ENCODE measurements at places on chromosomes 5 and 9.

DNA sequence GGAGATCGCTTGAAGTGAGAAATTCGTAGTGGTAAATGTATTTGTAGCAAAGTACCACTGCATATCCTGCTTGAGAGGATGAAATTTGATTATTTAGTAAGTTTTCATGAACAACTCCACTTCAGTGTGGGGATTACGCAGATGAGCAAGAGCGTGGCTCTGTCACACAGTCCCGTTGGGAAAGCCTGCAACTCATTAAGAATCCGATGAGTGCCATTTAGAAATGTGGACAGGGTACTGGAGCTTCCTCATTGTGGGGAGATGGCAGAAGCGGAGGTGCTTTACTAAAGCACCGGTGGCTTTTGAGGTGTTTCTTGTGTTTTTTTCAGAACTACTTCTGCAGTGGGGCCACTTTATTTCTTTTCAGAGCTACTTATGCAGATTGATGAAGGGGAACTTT lies 1.4 kb downstream of the TJP2 start:
- DNase-seq = no peak

GRCh38 chr9:126694206-126695081 lies 80.7 kb downstream of the LMX1B start:
- DNase-seq = no peak

GRCh38 chr9:134707031-134707680 lies 65.6 kb downstream of the COL5A1 start:
- no peak for DNase-seq

DNA sequence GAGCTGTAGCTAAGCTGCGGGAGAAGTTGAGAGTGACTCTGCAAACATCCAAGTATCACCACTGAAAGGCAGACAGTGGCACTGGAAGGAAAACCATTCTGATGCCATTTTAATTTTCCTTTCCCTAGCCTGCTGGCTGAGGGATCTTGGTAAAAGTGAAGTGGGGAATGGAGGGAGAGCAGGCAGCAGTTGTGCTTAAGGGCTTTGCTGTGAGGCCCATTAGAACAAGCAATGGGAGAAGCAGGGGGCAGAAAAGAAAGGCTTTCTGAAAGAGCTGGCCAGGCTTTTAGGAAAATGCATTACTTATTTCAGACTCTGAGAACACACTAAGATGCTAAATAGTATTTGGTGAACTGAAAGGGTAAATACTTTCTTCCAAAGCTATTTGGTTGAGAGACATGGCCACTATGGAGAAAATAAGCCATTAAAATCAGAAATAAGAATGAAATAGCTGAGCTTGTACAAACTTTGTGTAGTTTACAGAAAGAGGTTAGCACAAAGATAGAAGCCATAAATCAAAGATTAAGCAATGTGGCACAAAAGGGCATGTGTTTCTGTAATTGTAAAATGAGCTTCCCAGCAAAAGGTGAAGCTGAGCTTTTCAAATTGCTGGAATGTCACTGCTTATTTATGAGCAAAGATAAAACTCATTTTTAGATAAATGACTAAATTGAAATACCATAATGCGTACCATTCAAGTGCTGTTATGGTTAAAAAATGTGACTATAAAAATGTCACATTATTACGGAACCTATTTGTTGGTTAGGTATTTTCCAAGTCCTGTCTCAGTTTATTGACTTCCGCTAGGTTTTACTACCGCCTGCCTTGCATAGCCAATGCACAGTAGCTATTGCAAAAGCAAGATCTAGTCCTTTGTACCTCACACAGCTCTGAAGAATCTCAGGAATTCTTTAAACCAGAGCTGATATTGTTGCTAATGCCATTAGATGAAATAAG lies 20.8 kb downstream of the SNCAIP start:
- DNase-seq = peak; percentile 14

- DNase-seq = no peak
Measured at GRCh38 chr5:77748160-77748559, 28.0 kb downstream of the TBCA start.

- DNase-seq = no peak
Measured at GRCh38 chr5:132056610-132057497, 3.6 kb upstream of the IL3 start.

- no peak for DNase-seq
Measured at GRCh38 chr5:167869125-167869524, 422.3 kb upstream of the WWC1 start.

GRCh38 chr5:68447136-68447929 lies 231.8 kb downstream of the PIK3R1 start:
- no peak for DNase-seq

- no peak for DNase-seq
Measured at GRCh38 chr5:163497315-163497714, 8.1 kb upstream of the MAT2B start.

DNA sequence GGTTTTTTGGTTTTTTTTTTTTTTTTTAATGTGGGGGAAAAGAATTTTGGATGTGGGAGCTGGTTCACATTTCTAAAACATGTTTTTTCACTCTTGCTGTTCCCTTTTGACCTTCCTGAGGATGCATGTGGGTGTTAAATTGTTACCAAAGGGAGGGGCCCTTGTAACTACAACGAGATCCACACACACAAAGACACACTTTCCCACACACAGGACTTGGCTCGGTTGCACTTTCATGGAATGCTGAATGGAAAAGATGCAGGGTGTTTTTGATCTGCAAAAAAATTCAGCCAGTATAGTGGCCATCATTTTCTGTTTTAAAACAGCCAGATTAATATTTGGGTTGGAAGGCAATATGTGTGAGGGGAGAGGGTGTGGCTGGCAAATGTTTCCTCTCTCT lies 576.9 kb downstream of the EBF1 start:
- no peak for DNase-seq

DNA sequence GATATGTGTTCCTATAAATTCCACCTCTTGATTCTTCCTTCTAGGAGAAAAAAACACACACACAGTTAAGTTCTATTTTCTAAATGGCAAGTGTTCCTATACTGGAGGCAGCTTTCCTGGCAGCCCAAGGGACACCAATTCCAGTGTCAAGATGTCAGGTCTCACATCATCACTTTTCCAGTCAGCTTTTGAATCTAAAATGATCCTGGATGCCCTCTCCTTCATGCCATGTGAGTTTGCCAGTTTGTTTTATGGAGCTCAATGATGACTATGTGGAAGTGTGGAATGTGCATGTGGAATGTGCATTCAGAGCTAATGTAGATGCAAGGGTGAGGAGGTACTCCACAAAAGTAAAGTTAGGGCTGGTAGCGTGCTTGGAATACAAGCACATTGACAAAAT lies 269.3 kb upstream of the NMUR2 start:
- DNase-seq = no peak

- no peak for DNase-seq
Measured at GRCh38 chr5:36147681-36148080, 4.0 kb downstream of the LMBRD2 start.

DNA sequence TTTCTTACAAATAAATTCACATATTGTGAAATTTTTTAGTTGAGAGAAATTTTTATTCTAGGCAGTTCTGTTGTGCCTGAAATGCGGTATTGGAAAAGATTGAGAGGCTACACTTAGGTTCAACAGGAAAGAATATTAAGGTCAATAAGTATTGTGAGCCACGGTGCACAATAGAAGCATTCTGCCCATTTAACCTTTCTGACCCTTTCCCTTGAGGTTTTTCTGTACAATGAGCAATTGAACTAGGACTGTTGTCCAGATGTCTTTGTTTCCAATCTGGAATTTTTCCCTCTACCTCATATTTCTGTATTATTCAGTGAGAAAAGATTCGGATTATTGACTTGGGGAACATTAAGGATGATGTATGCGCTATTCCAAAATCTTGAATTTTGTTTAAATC lies 205.2 kb downstream of the NR3C1 start:
- DNase-seq = no peak

DNA sequence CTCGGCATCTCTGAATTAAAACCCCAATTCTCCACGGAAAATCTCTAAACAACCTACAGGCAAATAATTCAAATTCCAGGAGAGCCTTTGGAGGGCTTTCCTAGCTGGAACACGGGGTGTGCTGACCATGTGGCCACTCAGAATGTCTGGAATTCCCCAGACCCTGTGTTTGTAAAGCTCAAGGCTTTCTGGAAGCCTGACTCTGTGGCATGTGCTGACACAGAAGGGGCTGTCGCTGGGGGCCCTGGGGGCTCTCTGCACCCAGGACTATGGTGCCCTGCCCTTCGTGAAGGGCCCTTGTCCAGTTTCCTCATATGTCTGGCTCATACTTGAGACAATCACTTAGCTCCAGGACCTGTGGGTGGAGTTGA lies 29.0 kb upstream of the BOD1 start:
- DNase-seq = no peak

- DNase-seq = no peak
Measured at GRCh38 chr9:18487611-18488010, 13.7 kb downstream of the ADAMTSL1 start.

- DNase-seq = no peak
Measured at GRCh38 chr5:36369219-36369690, 67.6 kb upstream of the RANBP3L start.

DNA sequence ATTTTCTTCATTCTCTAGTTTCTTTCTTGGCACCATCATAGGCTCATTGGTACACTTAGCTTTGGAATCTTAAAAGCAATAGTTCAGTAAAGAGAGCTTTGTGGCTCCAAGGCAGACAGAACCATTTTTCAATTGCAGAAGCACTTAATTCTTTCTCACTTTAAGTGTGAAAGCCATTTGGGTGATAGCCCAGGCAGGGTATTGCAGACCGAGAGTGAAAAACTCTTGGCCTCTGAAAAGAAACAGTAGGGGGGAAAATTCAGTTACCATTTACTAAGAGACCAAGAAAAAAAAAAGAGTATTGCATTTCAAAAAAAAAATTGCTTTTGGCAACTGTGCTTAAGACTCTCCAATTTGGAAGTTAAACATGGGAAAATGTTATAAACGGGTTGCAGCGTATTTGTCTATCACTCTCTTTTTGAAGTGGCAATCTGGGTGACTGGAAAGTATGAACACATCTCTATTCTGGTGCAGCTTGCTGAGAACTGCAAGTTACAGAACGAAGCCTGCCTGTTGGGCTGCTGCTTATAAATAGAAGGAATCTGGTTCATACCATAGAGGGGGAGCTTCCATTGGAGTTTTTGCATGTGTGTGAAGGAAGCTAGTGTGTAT lies 170.5 kb downstream of the TLE4 start:
- no peak for DNase-seq

GRCh38 chr9:89000973-89001916 lies 10.0 kb downstream of the S1PR3 start:
- no peak for DNase-seq

DNA sequence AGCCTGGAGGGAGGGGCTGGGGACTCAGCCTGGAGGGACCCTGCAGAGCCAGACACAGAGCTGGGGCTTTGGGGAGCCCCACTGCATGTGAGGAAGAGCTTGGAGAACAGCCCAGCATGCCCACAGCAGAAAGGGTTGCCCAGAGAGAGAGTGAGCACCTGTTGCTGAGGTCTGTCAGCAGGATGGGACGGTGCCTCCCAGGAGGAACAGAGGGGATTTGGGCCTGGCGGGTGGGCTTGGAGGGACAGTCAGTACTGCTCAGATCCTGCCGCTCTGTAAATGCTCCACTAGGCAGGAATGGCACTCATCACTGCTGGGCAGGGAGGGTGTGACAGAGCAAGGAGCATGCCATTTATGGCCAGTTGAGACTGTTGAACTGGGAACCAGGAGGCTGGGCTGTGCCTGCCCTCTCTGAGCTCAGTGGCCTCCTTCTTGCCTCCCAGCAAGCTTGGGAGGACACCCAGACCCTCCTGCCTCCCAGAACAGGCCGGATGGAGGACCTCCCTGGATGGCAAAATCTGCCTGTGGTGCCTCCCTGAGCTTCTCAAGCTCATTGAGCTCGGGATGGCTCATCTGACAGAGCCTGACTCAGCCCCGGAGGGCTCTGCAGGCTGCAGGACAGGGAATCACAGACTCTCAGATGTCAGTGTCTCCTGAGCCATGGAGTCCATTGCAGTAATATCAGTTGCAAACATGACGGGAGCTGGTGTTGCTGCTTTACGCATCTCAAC lies 786 bp upstream of the HRCT1 start:
- no peak for DNase-seq

- DNase-seq = no peak
Measured at GRCh38 chr5:173328844-173329490, 753 bp upstream of the STC2 start.

DNA sequence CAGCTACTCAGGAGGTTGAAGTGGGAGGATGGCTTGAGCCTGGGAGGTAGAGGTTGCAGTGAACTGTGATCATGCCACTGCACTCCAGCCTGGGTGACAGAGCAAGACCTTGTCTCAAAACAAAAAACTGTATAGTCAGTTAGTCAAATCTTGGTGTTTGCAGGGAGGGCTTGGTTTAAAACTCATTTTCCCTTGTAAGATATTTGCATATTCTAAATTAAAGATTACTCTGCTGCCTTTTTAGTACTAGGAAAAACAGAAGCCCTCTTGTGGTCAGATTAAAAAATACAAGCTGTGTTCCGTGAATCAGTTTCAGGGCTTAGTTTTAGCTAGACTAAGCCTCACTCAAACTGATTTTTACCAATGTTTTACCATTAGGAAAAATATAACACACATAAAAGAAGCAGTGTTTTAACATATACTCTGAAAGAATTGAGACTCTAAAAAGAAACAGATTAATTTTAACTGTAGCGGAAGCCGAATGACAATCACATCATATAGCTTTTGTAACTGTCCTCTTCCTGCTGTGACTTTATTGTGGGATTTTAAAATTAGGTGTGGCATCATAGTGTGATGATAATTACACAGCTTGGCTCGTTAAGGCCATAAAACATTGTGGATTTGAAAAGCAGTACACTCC lies 84.9 kb upstream of the BASP1 start:
- DNase-seq = peak; percentile 82

DNA sequence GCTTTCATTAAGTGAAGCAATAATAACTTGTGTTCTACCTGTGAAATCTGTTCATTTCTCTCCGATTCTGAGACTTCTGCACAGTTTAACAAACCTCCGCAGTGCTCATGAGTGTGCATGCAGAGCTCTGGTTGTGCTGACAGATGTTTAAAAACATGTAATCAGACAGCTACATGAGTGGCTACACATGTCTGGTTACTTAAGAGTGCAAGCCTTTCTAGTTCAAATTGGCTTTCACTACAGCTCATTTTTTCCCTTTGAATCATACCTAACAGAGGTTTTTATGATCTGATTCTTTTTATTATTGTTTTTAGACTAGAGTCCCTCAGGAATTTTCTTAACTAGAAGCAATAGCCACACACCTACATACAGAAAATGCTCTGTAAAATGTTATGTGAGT lies 310.2 kb downstream of the ARRDC3 start:
- DNase-seq = no peak

- DNase-seq = peak; percentile 47
Measured at GRCh38 chr5:4205398-4205797, 609.8 kb downstream of the IRX1 start.

DNA sequence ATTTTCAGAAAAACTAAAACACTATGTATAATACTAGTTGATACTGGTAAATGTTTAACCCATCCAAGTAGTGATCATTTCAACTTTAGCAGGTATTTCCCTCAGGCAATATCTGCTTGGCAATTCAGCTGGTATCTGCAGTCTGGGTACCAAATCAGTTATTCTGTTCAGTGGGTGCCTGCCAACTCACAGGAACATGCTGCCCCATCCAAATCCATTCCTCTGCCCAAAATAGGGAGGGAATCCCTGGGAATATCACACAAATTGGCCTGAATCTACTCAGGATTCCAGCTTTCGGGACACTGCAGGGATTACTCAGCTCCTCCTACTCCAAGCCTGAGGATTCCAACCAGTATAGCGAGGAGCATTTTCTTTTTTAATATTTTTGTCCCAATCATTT lies 61.7 kb upstream of the PDE4D start:
- DNase-seq = no peak

Data from SK-N-MC (cell line).